NCI-H1694 (cell line): ENCODE measurements at places on chromosomes 7 and 10.
A peak's percentile ranks its signal among the peaks of the same experiment; 100 is the strongest.

DNA sequence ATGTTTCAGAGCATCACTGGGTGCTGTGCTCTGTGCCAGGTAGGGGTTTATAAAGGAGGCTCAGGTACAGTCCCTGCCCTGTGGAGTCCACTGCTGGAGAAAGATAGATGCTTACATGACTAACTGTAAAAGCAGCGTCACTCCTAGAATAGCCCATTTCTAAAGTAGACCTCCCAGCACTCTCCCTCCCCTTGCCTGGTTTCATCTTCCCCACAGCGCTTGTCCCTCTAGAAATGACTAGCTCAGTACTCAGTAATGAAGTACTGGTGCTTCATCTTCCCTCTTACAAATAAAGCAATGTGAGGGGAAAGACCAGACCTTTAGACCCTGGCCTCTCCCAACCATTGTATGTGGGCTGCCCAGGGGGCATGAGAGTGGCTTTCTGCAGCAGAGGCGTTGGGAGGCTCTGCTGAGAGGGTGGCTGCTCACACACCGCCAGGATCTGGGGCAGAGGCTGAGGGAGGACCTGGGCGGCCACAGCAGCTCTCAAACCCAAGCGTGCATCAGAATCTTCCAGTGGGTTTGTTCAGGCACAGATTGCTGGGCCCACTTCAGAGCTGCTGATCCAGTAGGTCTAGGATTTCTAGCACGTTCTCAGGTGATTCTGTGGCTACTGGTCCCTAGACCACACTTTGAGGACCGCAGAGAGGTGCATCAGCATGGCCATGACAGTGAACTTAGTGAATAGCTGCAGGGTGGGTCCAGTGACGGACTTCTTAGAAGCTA lies 110.3 kb upstream of the ANLN start:
- peak; percentile 47 for DNase-seq

- no peak for DNase-seq
These were observed 1.4 kb downstream of the NDUFB8 start for GRCh38 chr10:100528123-100528886.

DNA sequence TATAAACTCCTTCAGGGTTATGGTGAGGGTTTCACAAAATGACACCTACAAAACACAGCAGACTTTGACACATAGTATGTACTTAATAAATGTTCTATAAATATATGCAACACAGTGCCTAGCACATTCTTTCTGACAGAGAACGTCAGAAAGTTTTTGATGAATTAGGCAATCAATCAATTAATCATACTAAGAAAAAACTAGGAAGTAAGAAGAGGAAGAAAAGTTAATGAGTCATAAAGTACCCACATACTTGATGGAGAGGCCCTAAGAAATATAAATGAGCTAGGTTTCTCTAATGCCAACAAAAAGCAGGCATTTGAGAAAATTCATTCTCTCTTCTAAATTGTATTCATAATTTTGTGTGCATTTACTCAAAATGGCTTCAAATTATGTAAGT lies 192.7 kb upstream of the VWC2 start:
- DNase-seq = no peak

DNA sequence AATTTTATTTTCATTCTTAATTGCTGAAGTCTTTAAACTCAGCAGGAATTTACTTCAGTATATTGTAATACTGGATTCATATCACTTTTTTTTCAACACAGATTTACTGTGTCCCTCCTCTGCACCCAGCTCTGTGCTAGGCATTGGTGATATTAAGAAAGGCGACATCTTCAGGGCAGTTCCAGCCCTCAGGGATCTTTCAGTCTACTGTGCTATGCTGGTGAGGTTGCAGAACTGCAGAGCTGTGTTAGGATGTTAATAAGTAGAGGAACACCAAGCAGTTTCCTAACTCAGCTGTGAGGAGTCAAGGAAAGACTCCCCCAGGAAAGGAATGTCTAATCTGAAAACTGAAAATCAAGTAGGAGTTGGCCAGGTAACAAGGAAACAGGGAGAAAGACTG lies 158.2 kb upstream of the NPY start:
- DNase-seq = no peak

DNA sequence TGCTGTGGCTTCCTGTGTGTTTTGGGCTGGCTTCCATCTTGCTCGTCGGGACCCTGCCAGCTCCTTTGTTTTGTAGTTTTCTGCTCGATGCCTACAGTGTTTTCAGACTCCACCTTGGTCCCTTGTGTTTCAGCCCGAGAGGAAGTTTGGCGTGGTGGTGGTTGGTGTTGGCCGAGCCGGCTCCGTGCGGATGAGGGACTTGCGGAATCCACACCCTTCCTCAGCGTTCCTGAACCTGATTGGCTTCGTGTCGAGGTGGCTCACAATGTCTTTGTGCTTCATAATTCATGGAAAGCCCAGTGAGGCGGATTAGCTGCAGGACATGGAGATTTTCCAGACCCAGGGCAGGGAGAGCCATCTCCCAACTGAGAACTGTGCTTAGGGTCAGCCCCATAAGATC lies 29.3 kb downstream of the BLVRA start:
- DNase-seq = no peak

DNA sequence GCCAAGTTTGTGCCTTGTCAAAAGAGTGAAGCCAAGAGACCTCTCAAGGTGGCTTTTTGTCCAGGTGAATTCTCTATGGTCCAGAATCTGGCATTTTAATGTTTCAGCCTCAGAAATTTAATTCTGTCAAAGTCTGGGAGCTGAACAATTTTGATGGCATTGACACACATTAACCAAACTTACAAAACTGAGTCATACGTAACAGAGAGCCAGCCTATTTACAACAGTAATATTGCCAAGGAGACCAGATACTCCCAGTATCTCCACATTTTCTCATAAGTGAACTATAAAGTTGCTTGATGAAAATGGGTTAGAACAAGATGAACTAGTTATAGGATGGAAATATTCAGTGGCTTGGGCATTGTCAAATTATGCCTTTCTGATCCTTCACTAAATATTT lies 43.8 kb downstream of the PDE6C start:
- DNase-seq = no peak

DNA sequence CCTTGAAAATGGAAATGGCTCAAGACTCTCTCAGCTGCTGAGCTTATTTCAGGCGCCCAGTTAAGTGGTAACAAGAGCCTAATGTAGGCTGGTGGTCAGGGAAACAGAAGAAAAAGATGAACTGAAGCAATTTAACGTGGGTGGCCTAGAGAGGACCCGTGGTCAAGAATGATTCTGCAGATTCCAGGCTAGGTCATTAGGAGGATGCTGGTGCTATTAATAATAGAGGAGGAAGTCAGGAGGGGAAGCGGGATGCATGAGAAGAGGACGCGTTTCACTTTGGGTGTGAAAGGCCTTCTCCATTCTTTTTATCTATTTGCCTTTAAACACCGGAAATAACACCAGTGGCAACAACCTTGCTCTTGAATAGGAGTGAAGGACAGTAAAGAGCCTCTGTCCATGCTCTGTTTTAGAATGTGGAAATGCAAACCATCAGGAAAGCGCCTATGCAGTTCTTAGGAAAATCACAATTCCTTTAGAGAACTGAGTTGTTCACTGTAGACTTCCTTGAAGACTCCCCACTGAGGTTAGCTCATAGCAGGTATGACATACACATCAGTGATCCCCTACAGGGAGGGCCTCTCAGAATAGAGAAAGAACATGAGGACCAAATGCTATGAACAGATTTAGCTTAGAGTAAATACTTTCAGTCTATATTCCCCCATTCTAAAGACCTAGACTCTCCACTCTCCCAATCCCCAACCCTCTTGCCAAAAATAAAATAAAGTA lies 8.6 kb downstream of the LIPA start:
- DNase-seq = no peak

DNA sequence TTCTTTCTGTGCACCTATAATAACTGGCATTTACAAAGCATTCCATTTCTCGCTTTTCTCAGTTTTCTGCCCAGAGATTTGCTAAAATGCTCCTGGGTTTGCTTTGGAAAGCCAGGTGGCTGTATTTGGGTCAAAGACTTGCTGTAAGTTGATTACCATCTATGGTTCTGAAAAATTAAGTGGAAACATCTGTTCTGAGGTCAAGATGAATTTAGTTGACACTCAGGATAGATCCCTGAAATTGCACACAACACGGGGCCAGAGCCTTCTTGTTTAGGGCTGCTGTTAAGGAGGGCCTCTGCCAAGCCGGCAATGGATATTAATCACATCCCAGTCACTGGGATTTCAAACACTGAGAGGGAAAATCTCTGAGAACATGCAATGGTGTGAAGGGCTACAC lies 111.6 kb upstream of the GLI3 start:
- no peak for DNase-seq

DNA sequence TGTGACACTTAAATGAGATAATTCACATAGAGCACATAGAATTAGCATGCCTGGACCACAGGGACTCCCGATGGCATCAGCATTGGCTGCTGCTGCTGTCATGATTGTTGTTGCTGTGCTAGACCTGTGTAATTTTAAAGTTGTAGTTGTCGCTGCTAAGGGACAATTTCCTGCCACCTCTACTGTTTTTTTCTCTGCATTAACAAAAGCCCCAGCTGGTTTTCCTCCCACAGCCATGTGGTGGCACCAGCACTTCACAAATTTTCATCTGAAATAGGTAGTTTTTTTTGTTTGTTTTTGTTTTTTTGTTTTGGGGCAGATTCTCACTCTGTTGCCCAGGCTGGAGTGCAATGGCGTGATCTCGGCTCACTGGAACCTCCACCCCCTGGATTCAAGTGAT lies 25.4 kb upstream of the PRXL2A start:
- DNase-seq = peak; percentile 24

- DNase-seq = peak; percentile 8
These were observed at the start of gene BCAP29 for GRCh38 chr7:107579885-107580715. TSS of gene BCAP29 (plus strand) at chr7:107580246. CDS start at chr7:107580773, 527 bp downstream.

DNA sequence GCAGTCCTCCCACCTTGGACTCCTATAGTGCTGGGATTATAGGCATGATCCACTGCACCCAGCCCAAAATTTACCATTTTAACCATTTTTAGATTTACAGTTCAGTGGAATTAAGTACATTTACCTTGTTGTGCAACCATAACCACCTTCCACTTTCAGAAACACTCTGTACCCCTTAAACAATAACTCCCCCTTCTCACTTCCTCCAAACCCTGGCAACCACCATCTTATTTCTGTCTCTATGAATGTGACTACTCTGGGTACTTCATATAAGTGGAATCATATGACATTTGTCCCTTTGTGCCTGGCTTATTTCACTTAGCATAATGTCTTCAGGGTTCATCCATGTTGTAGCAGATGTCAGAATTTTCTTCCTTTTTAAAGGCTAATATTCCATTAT lies 33.6 kb downstream of the SUFU start:
- DNase-seq = no peak

DNA sequence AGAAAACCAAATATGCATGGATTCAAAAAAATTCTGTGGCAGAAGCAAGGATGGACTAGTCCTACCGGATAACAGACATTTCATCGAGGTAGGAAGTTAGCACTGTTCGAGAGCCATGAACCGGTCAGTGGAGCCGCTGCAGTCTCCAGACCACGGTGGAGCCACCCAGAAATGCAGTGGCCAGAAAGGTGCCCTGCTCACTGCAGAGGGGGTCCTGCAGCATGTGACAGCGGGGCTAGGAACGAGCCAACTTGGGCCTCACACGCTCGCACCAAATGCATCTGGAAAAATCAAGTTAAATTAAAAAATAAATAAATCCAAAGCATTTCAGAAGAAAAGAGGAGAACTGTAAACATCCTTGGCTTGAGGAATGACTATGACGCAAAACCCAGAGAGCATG lies 13.1 kb upstream of the CFAP46 start:
- no peak for DNase-seq

DNA sequence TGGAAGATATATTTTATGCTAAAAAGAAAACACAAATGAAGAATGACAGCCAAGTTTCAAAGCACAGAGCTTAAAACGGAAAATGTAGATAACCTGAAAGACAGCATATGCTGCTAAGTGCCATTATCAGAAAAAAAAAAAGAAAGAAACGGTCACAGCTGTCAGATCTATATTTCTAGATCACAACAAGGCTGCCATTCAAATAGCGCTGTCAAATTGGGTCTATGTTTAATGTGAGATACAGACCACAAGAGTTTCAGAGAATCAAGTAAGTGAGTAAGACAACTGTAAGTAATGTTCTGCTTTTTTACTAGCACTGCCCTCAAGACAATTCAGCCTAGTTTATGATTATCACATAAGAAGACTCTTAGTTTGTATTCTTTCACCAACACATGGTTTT lies 66.1 kb upstream of the RNF148 start:
- DNase-seq = no peak

GRCh38 chr7:136303162-136303561 lies 326.0 kb upstream of the MTPN start:
- DNase-seq = no peak

GRCh38 chr10:49080965-49081364 lies 34.4 kb downstream of the VSTM4 start:
- DNase-seq = no peak

GRCh38 chr7:15816835-15817426 lies 130.4 kb upstream of the MEOX2 start:
- no peak for DNase-seq

GRCh38 chr7:6438427-6438826 lies 9.3 kb downstream of the DAGLB start:
- DNase-seq = no peak

GRCh38 chr7:30019387-30019786 lies 7.1 kb downstream of the FKBP14 start:
- DNase-seq = no peak
